ENCODE measurements at places on chromosomes 6 and 20.

DNA sequence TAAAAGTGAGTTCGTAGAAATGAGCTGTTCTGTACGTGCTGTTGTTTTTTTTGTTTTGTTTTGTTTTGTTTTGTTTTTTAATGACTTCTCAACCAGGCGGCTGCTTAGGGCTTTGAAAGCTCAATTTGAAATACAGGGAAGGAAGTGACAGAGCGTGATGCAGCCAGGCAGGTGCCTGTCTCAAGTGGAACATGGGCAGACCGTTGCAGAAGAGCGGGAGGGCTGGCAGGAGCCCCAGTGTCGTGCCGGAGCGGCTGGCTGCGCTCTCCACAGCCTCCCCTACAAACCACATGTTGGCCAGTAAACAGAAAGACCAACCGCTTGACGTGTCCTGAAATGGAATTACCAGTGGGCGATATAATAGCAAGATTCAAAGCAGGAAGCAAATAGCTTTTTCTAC, 164.9 kb upstream of the RREB1 start:
- DNase-seq, result peak; percentile 45

DNA sequence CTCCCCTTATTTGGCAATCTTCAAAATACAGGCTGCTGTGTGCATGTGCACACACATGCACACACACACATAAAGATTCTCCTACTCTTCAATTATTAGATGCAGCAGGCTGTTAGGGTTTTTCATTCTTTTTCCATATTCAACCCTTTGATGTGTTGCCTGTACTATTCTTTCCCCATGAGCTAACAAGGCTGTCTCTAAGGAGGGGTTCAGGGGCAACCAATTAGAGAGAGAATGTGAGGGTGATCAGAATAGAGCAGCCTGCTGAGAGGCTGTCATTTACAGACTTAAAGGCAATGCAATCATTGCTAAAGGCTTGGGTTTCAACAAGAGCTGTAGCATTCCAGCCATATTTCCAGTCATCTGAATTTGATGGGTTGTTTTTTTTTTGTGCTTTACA, 467.4 kb upstream of the ID4 start:
- DNase-seq, result no peak

DNA sequence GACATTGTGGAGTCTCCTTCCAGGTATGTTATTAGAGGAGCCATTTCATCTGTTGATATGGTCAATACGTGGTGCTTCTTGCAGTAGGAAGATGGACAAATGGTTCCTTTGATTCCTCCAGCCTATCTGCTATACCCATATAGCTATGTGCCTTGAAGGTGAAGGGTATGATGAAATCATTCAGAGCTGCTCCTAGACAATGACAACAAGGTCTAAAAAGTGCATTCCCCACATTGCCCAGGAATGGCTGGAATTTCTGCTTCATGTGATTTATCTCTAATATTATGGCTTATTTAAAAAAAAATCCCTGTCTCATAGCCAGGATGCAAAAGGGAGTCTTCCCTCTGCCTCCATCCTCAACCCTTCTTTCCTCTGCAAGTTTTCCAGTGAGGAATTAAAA, 14.1 kb downstream of the DAAM2 start:
- no peak for DNase-seq

GRCh38 chr6:72035966-72036365, 149.6 kb downstream of the RIMS1 start:
- DNase-seq, result no peak

GRCh38 chr6:34575326-34575725, 19.2 kb upstream of the SPDEF start:
- no peak for DNase-seq

GRCh38 chr6:9623228-9623832, 791.5 kb downstream of the TFAP2A start:
- no peak for DNase-seq

DNA sequence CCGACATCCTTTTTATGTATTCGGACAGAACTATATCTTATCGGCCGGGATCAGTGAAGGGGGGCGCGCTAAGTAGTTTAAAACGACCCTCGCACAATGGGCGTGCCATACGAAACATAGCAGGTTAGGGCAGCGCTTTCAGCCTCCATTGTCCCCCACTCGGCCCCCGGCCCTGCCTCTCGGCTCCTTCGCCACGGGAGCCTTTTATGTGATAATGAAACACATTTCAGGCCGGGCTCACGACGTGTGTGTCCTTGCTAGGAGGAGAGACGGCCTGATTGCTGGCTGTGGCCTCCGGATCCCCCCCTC, 5.3 kb downstream of the FOXA2 start:
- DNase-seq, result no peak

DNA sequence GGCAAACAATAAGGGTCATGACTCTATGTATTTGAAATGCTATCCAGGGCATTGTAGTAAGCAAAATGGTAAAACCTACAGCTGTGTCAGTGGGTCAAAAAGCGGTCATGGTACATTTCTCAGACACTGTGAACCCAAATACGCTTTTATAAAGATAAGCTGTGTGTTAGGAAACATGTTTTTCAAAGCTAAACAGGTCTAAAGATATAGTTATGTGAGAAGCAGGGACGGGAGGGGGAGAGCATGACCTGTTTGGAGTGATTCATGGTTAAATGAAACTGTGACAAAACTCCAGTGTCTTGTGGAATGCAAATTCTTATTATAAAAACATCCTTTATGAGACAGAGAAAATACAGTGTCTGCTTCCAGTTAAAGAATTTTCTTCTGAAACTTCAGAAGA, 205.4 kb upstream of the BMP2 start:
- DNase-seq, result no peak

- no peak for DNase-seq
Measured at GRCh38 chr6:72623808-72624207, 1.9 kb downstream of the KCNQ5 start.

DNA sequence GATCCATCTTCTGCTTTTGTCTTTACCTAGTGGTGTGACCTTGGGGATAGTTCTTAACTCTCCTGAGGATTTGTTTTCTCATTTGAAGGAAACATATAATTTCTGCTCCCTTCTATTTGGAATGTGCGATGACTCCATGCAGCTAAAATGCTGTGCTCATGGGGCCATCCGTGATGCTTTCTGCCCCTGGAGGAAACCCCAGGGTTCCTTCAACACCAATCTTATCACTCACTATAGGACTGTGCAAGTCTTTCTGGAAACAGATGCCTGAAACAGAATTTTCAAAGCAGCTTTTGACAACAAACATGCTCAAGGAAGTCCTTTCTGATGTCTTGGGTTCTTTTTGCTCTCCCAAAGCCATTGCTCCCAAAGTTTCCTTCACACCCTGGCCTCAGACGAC, 128.8 kb upstream of the GGTLC1 start:
- no peak for DNase-seq

DNA sequence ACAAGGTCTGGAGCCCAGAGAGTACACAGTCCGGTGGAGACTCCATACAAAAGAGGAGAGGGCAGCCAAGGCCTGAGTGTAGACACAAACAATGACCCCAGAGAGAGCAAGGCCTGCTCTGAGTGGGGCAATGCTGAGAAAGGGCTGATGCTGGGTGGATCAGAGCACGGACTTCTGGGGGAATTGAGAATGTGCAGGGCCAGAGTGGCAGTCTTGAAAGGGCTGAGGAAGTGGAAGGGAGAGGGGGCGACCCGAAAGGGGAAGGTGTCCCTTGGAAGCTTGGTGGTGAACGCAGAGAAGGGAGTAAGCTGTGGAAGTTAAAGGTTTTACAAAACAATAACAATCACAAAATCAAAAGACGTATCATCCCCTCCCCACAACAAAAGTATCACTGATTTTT, 12.0 kb upstream of the GRM4 start:
- DNase-seq, result no peak

GRCh38 chr6:27651371-27651732, 178.4 kb upstream of the ZNF184 start:
- DNase-seq, result no peak

- DNase-seq, result no peak
Measured at GRCh38 chr20:12023194-12023795, 105.6 kb downstream of the BTBD3 start.

All from NCI-H510A treated with DMSO at 0.1 percent for 48 hours (cell line).